ENCODE measurements at places on chromosomes 13 and 19.

- no peak for DNase-seq
These were observed 29.7 kb downstream of the NAXD start for GRCh38 chr13:110644892-110645521.

- no peak for DNase-seq
These were observed 46.9 kb downstream of the ITGBL1 start for GRCh38 chr13:101499406-101499805.

- no peak for DNase-seq
These were observed 484.4 kb upstream of the PCDH20 start for GRCh38 chr13:61900033-61900432.

- DNase-seq = no peak
These were observed 787.4 kb downstream of the DACH1 start for GRCh38 chr13:71079638-71080037.

GRCh38 chr13:43879755-43880181, at the start of gene LACC1:
LACC1 (plus strand) TSS chr13:43879904; CDS start chr13:43880986, 1,082 bp downstream.
- DNase-seq = no peak

DNA sequence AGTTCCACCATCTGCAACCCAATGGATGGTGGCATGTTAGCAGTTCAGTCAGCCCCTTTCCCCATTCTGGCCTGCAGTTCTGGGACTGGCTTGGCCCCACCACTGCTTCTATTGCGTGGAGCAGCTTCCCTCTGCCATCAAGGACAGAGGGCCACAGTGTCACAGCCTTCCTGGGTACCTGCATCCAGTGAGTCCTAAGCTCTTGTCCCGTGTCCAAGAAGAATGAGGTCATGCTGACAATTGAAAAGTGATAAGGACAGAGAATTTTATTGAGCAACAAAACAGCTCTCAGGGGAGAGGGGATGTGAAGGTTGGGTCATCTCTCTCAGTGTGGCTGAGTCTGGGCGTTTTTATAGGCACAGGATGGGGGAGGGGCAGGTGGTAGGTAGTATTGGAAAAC, 33.5 kb upstream of the SIN3B start:
- peak; percentile 24 for DNase-seq

GRCh38 chr13:39685652-39686051, 30.2 kb downstream of the COG6 start:
- no peak for DNase-seq

DNA sequence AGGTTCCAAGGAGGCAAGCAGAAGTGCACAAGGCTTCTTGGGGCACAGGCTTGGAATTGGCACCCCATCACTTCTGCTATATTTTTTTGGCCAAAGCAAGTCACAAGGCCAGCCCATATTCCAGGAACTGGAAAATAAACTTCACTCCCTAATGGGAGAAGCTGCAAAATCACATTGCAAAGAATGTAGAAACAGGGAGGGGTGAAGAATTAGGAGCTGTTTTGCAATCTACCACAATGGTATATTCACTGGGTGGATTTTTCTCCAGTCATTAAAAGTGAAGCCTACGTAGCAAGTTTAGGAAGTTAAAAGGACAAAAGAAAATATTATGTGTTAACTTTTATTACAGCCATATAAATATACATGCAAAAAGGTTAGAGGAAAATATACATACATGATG, 464.8 kb downstream of the COG6 start:
- DNase-seq = no peak

DNA sequence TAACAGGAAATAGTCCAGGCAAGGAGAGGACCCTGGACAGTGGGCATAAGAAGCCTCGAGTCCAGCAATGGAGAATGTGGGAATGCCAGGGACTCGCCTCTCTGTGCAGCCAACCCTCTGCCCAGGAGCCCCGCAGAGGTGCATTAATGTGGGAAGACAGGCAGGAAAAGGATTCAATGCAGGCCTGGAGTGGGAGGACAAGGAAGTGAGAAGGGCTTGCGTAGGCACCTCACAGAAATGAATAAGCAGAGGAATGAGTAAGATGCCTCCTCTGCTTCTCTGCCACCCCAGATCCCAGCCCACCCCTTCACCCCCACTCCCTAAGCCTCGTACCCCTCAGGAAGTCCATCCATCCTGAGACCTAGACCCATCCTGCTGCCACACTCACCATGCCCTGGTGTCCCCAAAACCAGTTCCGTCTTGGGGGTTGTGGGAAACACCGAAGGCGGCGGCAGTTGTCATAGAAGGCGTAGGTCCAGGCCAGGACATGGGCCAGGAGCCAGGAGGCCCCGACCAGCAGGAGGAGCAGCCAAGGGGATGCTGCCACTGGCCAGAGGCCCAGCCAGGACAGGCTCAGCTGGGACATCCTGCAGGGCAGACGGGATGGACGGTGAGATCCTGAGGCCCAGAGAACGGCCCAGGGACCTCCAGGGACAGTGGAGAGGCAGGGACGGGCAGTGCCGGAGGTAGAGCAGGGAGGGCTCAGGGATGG, 692 bp downstream of the CYP4F2 start:
- no peak for DNase-seq

DNA sequence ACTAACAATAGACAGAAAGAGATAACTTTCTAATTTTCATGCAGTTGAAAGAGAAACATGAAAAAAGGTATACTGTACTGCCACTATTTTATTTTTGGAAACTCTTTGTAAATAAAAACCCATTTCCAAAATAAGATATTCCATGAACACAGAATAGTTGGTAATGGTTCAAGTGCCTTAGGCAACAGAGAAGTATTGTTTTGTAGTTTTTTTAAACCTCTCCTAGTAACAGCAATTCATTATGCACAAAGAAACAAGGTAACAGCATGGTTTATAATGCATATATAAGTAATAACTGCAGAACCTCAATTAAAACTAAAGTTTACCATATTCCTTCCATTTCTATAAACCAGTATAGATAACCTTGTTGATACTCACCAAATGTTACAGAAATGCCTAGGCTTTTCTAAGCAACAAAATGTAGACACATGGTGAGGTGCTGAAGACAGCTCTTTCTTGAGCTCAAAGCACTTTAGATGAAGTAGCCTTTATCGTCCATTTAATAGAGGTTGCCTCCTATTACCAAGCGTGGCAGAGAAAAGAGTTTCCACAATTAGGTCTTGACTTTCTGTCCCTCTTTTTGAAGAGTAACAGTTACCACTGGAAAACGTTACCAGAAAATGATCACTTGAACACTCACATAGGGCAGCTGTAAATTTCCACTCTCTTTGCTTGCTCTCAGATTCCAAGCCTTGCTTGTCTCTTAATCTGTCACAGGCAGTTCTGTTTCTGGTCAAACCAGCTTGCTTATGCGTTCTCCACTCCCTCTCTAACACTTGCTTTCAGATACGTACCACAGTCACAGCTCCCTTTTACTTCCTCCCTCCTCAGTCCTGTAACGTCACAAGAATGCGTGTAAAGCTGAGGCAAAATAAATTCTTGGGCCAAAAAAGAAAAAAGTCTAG, 42.9 kb downstream of the CAB39L start:
- DNase-seq = peak; percentile 93

- no peak for DNase-seq
These were observed 73.6 kb downstream of the ATP7B start for GRCh38 chr13:51937320-51938290.

DNA sequence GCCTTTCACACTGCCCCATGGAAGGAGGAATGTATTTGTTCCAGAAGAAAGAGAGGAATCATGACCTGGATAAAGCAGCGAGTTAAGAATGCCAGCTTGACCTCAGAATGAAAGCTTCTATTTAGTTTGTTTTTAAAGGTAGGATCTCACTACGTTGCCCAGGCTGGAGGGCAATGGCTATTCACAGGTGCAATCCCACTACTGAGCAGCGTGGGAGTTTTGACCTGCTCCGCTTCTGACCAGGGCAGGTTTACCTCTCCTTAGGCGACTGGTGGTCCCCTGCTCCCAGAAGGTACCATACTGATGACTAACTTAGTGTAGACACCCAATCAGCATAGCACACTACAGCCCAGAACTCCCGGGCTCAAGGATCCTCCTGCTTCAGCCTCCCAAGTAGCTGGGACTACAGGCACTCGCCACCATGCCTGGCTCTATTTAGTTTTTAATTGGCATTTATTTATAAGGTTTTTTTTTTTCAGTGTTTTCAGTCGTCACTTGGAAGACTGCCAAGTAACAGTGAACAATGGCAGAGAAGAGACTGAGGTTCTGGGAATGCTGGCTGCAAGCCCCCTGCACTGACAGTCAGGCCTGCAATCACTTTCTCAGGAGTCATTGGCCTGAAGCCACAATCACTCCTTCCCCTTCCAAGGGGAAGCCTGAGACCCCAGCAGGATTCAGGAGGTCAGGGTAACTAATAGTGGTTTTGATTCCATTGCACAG, 73.1 kb downstream of the EPS15L1 start:
- DNase-seq = no peak

DNA sequence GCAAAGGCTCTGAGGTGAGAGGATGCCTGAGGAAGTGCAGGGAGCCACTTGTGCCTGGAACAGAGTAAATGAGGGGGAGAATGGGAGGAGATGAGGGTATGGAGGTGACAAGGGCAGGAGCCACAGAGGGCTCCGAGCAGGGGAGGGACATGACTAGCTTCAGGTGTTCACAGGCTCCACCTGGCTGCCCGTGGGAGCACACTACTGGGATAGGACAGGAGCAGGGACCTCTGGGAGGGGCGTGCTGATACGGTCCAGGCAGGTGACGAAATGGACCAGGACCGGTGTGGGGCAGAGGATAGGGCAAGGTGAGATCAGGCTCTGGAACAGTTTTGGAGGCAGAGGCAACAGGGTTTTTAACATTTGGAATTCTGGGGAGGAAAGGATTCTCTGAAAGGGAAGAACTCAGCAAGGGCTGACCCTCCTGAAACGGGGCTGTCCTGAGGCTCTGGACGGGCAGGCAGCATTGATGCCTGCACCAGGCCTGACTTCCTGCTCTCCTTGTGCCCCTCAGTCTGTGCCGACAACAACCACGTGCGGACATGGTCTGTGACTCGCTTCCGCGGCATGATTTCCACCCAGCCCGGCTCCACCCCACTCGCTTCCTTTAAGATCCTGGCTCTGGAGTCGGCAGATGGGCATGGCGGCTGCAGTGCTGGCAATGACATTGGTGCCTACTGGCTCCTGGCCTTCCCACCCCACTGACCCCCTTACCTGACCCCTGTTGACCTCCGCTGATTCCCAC, 11.6 kb downstream of the SHKBP1 start:
- no peak for DNase-seq

GRCh38 chr13:21675095-21675991, 4.5 kb downstream of the FGF9 start:
- DNase-seq = no peak

- no peak for DNase-seq
These were observed 51.5 kb upstream of the WDFY2 start for GRCh38 chr13:51532736-51533197.

DNA sequence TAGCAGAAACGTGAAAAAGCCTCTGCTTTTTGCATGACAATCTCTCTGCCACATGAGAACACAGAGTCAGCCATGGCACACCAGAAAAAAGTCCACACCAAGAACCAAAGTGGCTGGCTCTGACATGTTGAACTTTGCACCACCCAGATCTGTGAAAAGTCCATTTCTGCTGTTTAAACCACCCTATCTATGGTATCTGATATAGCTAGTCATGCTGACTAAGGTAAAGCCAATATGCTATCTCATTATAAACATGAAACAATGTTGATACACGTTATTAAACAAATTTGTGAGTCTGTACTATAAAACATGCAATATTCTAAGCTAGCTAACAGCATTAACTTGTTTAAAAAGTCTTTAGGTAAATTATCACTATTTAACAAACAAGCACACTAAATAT, 21.0 kb upstream of the ZNF432 start:
- no peak for DNase-seq

- no peak for DNase-seq
These were observed 74.6 kb downstream of the B3GLCT start for GRCh38 chr13:31274390-31274789.

DNA sequence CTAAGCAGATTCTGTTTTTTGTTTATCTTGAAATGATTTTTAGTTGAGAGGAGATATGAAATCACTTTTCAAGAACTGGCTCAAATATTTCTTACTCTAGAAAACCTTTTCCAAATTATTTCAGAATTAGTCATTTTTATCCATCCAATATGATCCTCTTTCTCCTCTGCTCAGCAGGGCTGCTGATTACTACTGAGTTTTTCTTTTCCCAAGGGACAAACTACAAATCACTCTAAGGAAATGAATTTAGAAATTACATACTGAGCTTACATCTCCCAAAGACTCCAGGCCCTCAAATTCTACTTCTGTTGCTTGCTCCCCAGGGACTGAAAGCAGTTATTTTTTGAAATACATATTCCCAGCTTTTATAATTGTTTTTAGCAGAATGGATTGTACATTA, 87.4 kb upstream of the UFM1 start:
- DNase-seq = no peak

DNA sequence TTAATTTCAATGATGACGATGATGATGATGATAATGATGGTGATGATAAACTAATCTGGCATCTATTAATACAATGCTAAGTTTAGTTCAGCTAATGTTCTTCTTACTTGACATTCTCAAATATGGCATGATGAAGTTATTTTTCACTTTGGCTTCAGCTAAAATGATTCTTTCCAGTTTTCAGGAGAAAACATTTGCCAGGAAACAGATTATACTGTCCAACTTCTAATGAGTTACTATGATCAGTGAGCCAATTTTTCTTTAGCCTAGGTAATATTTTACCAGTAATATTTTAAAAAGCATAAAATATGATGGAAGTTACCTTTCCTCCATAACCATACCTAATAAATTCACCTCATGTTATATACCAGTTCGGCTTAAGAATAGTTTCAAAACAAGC, 245.7 kb upstream of the CSNK1A1L start:
- no peak for DNase-seq

DNA sequence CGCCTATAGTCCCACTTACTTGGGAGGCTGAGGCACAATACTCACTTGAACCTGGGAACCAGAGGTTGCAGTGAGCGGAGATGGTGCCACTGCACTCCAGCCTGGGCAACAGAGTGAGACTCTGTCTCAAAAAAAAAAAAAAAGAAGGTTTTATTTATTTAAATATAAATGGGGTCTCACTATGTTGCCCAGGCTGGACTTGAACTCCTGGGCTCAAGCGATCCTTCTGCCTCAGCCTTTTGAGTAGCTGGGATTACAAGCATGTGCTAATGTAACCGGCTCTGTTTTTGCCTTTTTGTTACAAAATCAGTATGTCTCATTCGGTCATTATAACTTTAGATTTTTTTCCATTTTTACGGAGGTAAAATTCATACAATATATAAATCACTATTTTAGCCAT, 24.2 kb downstream of the FBXO27 start:
- no peak for DNase-seq

DNA sequence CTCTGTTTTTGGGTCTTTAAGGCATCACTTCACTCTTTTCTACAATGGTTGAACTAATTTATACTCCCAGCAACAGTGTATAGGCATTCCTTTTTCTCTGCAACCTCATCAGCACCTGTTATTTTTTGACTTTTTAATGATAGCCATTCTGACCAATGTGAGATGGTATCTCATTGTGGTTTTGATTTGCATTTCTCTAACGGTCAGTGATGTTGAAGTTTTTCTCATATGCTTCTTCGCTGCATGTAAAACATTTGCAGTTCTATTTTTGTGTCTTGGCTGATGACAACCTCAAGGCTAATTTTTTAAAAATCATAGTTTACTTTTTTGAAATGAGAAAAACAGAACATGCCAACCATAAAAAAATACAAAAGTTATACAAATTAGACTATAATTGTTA, 258.2 kb upstream of the EDNRB start:
- no peak for DNase-seq

- no peak for DNase-seq
These were observed 222.4 kb upstream of the IRS2 start for GRCh38 chr13:110008816-110009215.

- DNase-seq = no peak
These were observed 5.1 kb upstream of the GTF3A start for GRCh38 chr13:27419328-27419727.

- peak; percentile 62 for DNase-seq
These were observed 54.3 kb downstream of the MTMR6 start for GRCh38 chr13:25232937-25233515.
